ENCODE measurements at places on chromosomes 11 and 22. TPM values are rescaled to one million over a fixed set of nuclear protein-coding genes. Genes with fewer than 3 reads are reported as not detected.

The MS4A6E gene
- not detected for total RNA-seq

The AGBL2 gene
- total RNA-seq = 0.20 TPM

The FGF3 gene
- total RNA-seq = not detected

GRCh38 chr11:133969112-133969511 is 12.3 kb upstream of the IGSF9B start:
- no peak for DNase-seq

GRCh38 chr11:27201454-27202302 is 161.1 kb downstream of the BBOX1 start:
- no peak for DNase-seq

GRCh38 chr11:111303461-111303860 is 5.1 kb downstream of the POU2AF3 start:
- no peak for DNase-seq

Data from lung microvascular endothelial cell (primary cell).